Heart left ventricle (tissue), 16 donors: ENCODE measurements at places on chromosomes 12 and 14. TPM values are rescaled to one million over a fixed set of nuclear protein-coding genes. Genes with fewer than 3 reads are reported as not detected.

DNA sequence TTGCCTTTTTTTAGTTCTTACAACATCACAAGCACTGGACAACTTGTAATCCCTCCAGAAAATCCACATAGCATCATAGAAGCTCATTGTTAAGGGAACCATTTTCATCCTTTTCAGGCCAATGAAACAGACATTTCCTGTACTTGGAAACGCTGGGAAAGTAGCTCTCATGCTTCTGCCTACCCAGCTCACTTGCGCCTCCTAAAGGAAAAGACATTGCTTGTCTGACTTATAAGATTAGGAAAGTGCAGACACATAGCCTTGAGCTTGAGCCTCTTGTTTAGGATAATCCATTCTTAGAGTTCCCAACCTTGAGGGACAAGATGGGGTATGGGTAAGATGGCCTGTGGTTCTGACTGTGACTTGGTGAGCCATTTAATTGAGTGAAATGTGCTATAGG is 589.5 kb downstream of the NOVA1 start:
- DNase-seq, result no peak
- H3K4me1 ChIP-seq, result no peaks in the 10 kb centered on the region
- H3K27me3 ChIP-seq, result no peaks in the 10 kb centered on the region
- no peak overlapping the region for H3K4me3 ChIP-seq
- H3K27ac ChIP-seq, result no peak overlapping the region

ANKRD33 gene
- total RNA-seq, result not detected

CBLN3 gene
- 4.9 TPM for total RNA-seq

DNA sequence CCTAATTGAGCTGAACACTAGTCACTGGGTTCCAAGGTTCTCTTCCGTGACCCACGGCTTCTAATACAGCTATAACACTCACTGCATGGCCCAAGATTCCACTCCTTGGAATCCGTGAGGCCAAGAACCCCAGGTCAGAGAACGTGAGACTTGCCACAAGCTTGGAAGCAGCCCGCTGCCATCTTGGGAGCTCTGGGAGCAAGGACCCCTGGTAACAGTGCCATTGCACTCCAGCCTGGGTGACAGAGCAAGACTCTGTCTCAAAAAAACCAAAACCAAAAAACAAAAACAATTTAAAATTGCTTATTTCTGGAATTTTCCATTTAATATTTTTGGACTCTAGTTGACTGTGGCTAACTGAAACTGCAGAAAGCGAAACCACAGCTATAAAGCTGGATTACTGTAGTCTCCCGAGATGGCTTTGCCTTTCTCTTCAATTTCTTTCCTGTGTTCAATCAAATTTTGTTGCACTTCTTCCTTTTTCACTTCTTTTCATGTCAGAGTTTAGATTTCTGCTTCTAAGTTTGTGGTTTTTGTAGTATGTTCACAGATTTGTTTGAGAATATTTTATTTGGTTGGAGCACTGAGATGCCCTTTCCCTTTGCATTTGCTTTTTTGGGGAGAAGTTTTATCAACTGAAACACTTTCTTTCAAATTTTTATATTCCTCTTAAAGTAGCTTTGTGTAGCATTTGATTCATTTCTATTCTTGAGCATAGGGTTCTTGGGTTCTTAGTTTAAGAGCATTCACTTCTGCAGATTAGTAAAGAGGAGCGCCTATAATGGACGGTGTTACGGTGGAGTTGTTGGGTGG is 44.6 kb downstream of the DDHD1 start:
- no peak overlapping the region for H3K27ac ChIP-seq
- H3K27me3 ChIP-seq, result no peaks in the 10 kb centered on the region
- no peaks in the 10 kb centered on the region for H3K4me1 ChIP-seq
- peak overlapping the region; percentile 36 for H3K4me3 ChIP-seq
- no peak for DNase-seq

GRCh38 chr14:92489394-92490238 is 24.0 kb upstream of the RIN3 start:
- no peaks in the 10 kb centered on the region for H3K4me1 ChIP-seq
- H3K4me3 ChIP-seq, result no peak overlapping the region
- no peak for DNase-seq
- no peaks in the 10 kb centered on the region for H3K27me3 ChIP-seq
- peak overlapping the region; percentile 43 for H3K27ac ChIP-seq
- H3K36me3 ChIP-seq, result no peaks in the 10 kb centered on the region
